ENCODE measurements at places on chromosomes 6 and 20.
A peak's percentile ranks its signal among the peaks of the same experiment; 100 is the strongest.

DNA sequence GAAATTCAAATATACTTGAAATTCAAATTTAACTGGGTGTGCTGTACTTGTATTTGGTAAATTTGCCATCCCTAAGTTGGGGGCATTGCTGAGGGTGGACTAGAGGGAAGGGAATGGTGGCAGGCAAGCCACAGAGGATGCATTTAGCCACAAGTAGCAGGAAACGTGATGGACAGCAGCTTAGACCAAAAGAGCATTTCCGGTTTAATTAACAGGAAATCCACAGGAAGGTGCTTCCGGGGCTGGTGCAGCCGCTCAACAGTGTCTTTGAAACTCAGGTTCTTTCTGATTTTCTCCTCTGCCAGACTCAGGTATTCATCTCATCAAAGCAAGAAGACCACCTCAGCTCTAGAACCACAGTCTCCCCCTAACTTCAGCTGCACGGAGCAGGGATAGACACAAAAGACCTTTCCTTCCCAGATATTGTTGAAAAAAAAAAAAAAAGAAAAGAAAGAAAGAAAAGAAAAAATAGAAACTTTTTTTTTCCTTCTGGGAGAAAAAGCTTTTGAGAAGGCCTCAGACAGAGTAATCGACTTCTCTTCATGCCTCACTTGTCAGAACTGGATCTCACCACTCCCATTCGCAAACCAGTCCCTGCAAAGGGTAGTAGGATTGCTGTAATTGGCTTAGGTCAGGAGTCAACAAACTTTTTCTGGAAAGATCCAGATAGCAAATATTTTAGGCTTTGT, 8.0 kb upstream of the BCAS1 start:
- DNase-seq = no peak

DNA sequence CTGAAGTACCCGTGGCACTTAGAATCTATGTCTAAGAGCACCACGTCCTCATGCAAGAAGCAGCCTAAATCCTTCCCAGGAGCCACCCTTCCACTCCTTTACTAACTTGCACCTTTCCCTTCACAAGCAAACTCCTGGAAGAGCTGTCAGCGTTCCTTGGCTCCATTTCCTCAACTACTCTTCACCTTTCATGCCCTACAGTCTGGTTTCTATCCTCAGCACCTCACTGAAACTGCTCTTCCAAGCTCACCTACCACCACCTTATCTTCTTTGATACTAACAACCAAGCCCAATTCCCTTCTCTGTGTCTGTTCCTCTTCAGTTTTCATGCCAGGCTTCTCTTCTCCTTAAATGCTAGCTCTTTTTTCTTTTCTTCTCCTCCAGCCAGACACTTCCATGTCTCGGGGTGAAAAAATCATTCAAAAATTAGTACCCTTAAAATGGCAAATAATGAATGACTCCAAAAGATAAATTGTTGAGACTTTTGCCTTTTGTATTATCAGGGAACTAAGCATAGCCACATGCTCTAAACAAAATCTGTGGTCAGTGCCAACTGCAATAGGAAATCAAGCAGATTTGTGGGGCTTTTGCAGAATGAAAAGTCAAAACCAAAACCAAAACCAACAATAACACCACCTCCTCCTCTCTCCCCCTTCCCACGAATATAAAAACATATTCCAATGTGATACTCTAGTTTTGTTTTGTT, 149.6 kb upstream of the KCNK16 start:
- no peak for DNase-seq

GRCh38 chr6:150525300-150525699, 74.4 kb upstream of the PLEKHG1 start:
- DNase-seq = no peak

GRCh38 chr6:57313711-57314471, 3.5 kb upstream of the PRIM2 start:
- peak; percentile 99 for DNase-seq

DNA sequence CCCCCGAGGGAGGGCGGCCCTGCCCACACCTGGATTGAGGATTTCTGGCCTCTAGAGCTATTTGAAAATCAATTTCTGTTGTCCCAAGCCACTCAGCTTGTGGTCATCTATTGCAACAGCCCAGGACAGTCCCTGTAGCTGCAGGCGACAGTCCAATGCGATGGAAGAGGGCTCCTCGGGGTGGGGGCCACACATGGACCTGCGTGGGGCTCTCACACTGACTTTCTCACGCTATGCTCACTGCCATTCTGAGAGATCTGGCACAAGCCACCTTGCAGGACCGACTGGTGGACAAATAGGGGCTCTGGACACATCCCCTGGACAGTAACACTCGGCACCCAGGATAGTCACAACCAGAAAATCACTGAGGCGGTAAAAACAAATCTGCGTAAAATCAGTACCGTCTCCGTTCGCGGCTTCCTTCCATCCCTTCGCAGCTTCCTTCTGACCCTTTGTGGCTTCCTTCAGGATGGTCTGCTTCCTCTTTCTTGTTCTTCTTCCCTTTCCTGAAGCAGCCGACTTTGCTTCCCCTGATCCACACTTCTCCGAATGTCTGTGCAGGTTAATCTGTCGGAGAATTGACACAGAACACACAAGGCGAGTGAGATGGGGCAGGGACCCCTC, 21.8 kb downstream of the CTCFL start:
- DNase-seq = no peak

DNA sequence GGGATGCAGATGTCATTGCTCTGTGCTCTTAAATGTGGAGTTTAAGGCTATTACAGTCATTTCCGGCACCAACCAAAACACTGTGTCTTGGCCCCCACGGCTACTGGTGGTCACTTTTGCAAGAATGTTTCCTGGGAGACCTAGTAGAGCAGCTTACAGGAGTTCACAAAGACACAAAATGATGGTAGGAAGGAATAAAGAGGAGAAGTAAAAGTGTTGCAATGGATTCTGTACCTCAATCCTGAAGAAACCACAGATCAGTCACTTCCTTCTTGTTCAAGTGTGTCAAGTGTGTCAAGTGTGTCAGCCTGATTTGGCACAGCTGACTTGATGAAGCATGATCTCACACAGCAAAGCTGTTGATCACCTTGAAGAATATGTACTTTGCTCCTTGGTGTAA, 344.0 kb downstream of the PLCB1 start:
- peak; percentile 8 for DNase-seq

- peak; percentile 77 for DNase-seq
These were observed 102.7 kb upstream of the CNKSR3 start for GRCh38 chr6:154613137-154613676.

GRCh38 chr6:8057263-8057662, 6.9 kb downstream of the BLOC1S5 start:
- no peak for DNase-seq

DNA sequence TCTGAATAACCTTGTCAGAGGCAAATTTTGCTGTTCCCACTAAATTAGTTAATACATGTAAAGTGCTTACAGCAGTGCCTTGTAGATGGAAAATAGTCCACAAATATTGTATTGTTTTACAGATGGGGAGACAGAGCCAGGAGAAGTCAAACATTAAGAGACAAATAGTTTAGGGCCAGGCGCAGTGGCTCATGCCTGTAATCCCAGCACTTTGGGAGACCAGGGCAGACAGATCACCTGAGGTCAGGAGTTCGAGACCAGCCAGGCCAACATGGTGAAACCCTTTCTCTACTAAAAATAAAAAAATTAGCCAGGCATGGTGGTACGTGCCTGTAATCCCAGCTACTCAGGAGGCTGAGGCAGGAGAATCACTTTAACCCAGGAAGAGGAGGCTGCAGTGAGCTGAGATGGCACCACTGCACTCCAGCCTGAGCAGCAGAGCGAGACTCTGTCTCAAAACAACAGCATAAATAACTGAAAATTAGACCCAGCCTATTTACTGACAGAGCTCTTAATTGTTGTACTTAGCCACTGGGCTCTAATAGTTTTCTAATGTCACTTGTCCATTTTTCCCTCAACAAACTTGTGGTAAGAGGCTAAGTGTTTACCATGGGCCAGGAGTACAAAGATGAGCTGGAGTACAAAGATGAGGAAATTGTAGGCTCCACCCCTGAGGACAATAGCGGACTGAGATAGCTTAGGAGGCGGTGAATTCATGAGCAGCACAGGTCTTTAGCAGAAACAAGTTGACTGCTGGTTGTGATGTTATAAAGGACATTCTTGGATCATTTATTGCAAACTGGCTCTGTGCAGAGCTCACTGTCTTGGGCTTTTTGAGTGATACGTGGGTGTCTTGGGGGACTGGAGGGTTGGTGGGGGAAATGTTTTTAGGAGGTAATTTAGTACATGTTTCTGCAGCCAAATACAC, 6.4 kb downstream of the ZSWIM3 start:
- DNase-seq = no peak

- no peak for DNase-seq
These were observed 127.6 kb downstream of the KIF13A start for GRCh38 chr6:17859846-17860245.

DNA sequence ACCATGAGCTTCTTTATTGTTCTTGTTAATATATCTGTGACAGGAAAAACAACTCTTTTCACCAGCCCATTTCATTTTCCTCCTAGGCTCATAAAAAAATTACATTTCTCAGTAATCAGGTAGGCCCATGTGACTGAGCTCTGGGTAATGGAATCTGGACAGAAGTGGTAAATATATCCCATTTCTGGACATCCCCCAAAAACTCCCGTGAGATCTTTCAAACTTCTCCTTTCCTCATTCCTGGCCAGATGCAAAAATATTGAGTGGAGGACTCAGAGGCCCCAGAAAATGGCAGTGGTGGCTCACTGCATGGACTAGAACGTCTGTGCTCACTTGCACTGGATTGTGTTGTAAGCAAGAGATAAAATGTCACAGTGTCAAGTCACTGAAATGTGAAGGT, 3.8 kb upstream of the CHD6 start:
- DNase-seq = no peak

DNA sequence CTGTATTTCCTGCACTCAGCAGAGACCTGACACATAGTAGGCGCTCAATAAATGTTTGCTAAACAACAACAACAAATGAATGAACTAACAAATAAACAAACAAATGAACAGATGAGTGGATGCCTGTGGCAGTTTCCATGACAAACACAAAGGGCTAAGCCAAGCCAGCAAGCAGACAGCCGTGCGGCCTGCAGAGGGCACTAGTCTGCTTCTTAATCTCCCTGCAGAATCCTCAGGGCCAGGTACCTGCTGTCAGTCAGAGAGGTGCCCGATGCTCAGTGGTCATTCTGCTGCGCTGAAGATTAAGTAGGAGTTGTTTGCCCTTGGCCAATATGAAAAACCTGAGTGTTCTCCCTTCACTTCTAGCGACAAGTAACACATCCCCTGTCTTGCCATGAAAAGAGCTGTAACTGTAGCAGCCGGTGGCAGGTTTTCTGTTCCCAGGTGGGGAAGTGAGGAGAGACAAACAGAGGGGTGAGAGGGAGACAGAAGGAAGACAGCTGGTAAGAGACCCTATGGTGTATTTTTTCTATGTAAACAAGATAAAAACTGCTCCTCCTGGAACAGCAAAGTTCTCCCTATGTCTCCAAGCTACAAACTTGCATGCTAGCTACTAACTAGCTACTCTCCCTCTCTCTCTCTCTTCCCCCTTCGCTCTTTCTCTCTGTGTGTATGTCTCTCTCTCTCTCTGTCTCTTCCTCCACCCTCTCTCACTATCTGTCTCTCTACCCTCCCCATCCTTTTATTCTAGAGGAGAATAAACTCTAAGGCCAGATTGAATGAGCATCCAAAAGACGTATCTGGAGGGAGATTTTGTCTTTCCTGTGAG, at the start of gene MC3R:
Gene MC3R, plus strand, starts transcription at position 779 of the 829 bp plus-strand sequence. CDS start 112 bp downstream, outside the sequence.
- DNase-seq = peak; percentile 40

- no peak for DNase-seq
These were observed 233.9 kb upstream of the ZNF217 start for GRCh38 chr20:53827292-53828087.

DNA sequence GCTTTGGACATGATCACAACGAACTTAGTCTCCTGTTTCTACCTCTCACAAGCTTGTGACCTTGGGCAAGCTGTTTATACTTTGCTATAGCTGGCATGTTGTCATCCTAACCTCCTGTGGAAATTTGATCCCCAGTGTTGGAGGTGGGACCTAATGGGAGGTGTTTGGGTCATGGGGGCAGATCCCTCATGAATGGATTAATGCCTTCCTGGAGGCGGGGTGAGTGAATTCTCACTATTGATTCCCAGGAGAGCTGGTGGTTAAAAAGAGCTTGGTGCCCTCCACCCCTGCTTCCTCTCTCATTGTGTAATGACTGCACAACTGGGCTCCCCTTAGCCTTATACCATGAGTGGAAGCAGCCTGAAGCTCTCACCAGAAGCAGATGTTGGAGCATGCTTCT, 228.9 kb downstream of the HIVEP2 start:
- DNase-seq = peak; percentile 16

DNA sequence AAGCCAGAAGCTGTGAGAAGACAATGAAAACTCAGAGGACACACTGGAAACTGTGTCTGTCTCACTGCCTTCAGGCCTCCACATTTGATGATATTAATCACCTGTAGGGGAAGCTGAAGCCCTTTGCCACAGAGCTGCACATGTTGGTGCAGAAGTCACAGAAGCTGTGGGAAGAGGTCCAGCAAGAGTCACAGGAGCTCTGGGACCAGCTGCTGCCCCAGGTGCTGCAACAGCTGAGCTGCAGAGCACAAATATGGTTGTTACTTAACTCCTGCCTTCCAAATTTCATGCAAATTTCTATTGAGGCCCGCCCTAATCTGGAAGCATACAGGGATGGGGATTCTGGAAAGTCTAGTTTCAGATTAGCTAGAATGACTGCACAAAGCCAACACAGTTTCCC, 169.3 kb downstream of the OGFRL1 start:
- DNase-seq = no peak

- DNase-seq = no peak
These were observed 74.0 kb downstream of the AGPAT4 start for GRCh38 chr6:161199850-161200249.

GRCh38 chr20:38748861-38749149, 545 bp downstream of the ACTR5 start:
- DNase-seq = no peak

DNA sequence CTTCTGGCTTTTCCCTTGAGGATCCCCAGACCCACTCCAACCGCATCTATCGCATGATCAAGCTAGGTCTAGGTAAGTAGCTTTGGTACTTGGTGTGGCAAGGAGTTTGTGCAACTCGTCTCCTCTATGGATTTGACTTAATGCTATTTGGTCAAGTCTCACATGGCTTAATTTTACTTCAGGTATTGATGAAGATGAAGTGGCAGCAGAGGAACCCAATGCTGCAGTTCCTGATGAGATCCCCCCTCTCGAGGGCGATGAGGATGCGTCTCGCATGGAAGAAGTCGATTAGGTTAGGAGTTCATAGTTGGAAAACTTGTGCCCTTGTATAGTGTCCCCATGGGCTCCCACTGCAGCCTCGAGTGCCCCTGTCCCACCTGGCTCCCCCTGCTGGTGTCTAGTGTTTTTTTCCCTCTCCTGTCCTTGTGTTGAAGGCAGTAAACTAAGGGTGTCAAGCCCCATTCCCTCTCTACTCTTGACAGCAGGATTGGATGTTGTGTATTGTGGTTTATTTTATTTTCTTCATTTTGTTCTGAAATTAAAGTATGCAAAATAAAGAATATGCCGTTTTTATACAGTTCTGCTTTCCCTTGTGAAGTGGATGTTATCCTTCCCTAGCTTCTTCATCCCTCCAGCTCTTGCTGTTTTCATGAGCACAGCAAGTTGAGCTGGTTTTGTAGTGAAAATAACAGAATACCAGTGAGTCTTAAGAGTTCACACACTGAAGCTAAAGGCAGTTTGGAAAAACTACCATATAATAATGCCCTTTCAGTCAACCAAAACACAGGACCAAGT, 3.8 kb downstream of the SLC35B2 start:
- peak; percentile 49 for DNase-seq

GRCh38 chr6:115276881-115277565, 783.7 kb downstream of the FRK start:
- no peak for DNase-seq

All from fibroblast of mammary gland (primary cell).